IMR-90 (cell line): ENCODE measurements at places on chromosomes 12 and 14. TPM values are rescaled to one million over a fixed set of nuclear protein-coding genes. Genes with fewer than 3 reads are reported as not detected.

Gene RHEBL1
- 0.56 and 0.72 TPM in 2 replicates for total RNA-seq

Gene PNP
- 60.3 and 68.8 TPM in 2 replicates for total RNA-seq

Gene PRH2
- total RNA-seq, result 0.28 TPM in 1 of 2 replicates, not detected in the other

Gene C3AR1
- 0.28 and 0.36 TPM in 2 replicates for total RNA-seq

Gene CDH24
- total RNA-seq, result 3.6 and 3.9 TPM in 2 replicates

Gene KRT6A
- not detected in 2 replicates for total RNA-seq

Gene C12orf43
- total RNA-seq, result 12.5 and 18.3 TPM in 2 replicates

Gene BCL11B
- under 0.01 TPM in 2 replicates for total RNA-seq

Gene RPGRIP1
- not detected in 2 replicates for total RNA-seq

Gene CLEC1B
- total RNA-seq, result not detected in 2 replicates

Gene RNASE13
- total RNA-seq, result not detected in 2 replicates

Gene DTX3
- total RNA-seq, result 2.8 and 2.9 TPM in 2 replicates

Gene IGFBP6
- 124 and 140 TPM in 2 replicates for total RNA-seq

Gene SYNE2
- 18.6 and 28.9 TPM in 2 replicates for total RNA-seq

Gene PAPLN
- total RNA-seq, result 0.28 and 0.36 TPM in 2 replicates

Gene NGDN
- 49.8 and 50.0 TPM in 2 replicates for total RNA-seq

Gene PRIMA1
- not detected in 2 replicates for total RNA-seq

Gene DPF3
- total RNA-seq, result 32.8 and 48.9 TPM in 2 replicates

Gene LTB4R2
- total RNA-seq, result 0.56 and 0.72 TPM in 2 replicates

Gene INSM2
- total RNA-seq, result not detected in 2 replicates

Gene PPM1H
- total RNA-seq, result 0.18 and 0.28 TPM in 2 replicates

Gene ESR2
- under 0.01 TPM in 2 replicates for total RNA-seq

Gene CD69
- not detected in 2 replicates for total RNA-seq

Gene MPHOSPH9
- total RNA-seq, result 17.0 and 30.8 TPM in 2 replicates

Gene IRF2BPL
- 6.3 and 8.9 TPM in 2 replicates for total RNA-seq

Gene WASHC3
- 82.8 and 87.1 TPM in 2 replicates for total RNA-seq

Gene DUSP6
- 70.1 and 78.6 TPM in 2 replicates for total RNA-seq

Gene REM2
- under 0.01 TPM in 2 replicates for total RNA-seq
